ENCODE measurements at places on chromosomes 1 and 21.

GRCh38 chr1:233242827-233243483 is 52.6 kb downstream of the PCNX2 start:
- peak; percentile 27 for DNase-seq

GRCh38 chr1:171219346-171220080 is 28.8 kb upstream of the FMO1 start:
- DNase-seq: no peak

DNA sequence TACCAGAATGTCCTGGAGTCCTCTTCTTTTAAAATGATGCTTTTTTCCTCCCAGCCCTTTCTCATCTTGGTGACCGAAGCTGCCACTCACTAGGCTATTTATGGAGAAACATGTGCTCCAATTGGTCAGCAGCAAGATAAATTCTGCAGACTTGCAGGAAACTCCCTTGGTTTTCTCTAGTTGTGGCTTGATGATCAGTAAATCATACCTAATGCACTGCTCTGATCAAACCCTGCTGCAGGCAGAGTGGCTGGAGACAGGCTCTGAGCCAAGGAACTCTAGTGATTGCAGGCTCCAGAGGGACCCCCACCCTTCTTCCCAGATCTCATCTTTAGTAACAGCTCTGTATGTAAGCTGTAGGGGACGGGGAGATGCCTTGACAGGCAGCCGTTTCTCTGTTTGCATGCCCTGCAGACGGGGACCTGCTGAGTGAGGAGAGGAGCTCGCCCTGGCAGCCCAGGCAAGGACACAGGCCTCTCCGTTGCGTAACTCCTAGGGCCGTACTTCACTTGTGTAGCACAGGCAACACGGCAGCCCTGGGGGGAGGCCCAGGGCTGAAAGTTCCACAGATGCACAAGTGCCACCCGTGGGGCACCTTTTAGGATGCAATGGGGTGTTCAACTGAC is 14.5 kb downstream of the SLC6A17 start:
- DNase-seq: no peak

- peak; percentile 88 for DNase-seq
Observed at GRCh38 chr1:231612393-231613089, 14.0 kb upstream of the DISC1 start.

- no peak for DNase-seq
Observed at GRCh38 chr1:235455823-235456222, 48.4 kb downstream of the B3GALNT2 start.

DNA sequence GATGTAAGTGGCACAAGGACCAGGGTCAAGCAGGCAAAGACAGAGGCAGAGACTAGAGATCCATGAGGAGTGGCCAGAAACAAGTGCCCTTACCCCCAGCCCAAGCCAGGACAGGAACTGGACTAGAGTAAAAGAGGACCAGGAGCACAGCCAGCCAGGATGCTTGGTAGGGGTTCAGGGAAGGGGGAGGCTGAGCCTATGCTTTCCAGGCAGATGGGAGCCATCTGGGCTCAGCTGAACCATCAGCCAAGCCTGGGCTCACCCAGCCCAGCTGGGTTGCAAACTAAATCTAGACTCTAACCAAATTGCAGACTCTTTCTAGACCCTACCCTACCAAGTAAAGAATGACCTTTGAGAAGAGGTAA is 15.2 kb downstream of the PDZK1IP1 start:
- no peak for DNase-seq

DNA sequence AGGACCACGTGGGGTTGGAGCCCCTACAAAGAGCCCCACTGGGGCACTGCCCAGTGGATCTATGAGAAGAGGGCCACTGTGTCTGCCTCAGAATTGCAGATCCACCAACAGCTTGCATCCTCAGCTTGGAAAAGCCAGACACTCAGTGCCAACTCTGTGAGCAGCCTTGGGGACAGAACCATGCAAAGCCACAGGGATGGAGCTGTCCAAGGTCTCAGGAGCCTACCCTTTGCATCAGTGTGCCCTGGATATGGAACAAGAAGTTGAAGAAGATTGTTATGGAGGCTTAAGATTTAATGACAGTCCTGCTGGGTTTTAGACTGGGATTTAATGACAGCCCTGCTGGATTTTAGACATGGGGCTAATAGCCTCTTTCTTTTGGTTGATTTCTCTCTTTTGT is 1670.9 kb downstream of the PLA2G4A start:
- no peak for DNase-seq

- no peak for DNase-seq
Observed at GRCh38 chr1:69377507-69377906, 190.2 kb upstream of the LRRC7 start.

- DNase-seq: no peak
Observed at GRCh38 chr1:163048869-163049268, 20.3 kb upstream of the RGS4 start.

DNA sequence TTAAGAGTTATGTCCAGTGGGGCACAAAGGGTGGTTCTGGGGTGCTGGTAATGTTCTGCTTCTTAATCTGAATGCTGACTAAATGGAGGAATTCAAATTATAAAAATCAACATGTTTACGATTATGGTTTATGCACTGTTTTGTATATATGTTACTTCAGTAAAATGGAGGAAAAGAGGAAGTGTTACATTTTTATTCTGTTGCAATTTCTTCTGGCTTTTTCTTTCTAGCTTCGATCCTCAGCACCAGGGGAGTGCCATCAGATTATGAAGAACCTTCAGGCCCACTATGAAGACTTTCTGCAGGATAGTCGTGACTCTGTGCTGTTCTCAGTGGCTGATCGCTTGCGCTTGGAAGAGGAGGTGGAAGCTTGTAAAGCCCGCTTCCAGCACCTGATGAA is 105.5 kb downstream of the MACF1 start:
- no peak for DNase-seq

- DNase-seq: no peak
Observed at GRCh38 chr1:2612591-2613365, 20.0 kb downstream of the MMEL1 start.

- peak; percentile 46 for DNase-seq
Observed at GRCh38 chr1:92476071-92476631, 10.6 kb downstream of the GFI1 start.

DNA sequence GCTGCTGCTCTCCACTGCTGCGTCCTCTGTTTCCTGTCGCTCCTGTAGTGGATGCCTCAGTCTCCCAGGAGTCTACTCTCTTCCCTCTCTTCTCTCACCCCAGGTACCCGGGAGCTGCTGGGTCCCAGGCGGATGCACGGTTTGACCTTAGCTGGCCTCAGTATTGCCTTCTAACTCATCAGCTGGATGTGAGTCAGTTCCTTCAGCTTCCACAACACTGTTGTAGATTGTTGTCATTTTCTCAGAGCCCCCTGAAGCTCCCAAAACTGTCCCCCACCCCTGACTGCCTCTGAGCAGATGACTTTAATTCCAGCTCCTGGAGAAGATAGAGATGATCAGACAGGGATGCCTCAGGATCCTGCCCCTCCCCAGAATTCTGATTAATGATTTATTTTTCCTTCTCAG is 7.2 kb downstream of the CNIH3 start:
- no peak for DNase-seq

GRCh38 chr1:85093644-85094043 is 45.3 kb upstream of the MCOLN3 start:
- DNase-seq: no peak

GRCh38 chr1:9311479-9311878 is 18.8 kb downstream of the SPSB1 start:
- no peak for DNase-seq

- no peak for DNase-seq
Observed at GRCh38 chr1:234763367-234763766, 153.4 kb upstream of the IRF2BP2 start.

DNA sequence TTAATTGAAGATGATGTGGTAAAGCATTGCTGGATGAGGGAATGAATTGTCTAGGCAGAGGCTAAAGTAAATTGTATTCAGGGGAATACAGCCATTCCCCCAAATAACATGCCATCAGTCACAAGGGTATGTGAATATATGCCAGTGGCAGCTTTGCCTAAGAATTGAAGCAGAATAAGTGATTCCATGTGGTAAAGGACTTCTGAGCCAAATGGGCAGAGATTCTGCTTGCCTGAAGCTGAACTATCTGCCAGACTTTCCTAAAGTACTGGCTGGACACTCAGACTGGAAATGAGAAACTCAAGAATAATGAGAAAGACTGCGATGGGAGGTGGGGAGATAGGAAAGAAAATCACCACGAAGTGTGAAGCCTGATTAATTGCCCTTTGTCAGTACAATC is 2.4 kb downstream of the LIX1L start:
- DNase-seq: no peak

- no peak for DNase-seq
Observed at GRCh38 chr1:7473223-7474142, 297.6 kb upstream of the VAMP3 start.

GRCh38 chr1:208115924-208116640 is 128.1 kb downstream of the PLXNA2 start:
- DNase-seq: no peak

DNA sequence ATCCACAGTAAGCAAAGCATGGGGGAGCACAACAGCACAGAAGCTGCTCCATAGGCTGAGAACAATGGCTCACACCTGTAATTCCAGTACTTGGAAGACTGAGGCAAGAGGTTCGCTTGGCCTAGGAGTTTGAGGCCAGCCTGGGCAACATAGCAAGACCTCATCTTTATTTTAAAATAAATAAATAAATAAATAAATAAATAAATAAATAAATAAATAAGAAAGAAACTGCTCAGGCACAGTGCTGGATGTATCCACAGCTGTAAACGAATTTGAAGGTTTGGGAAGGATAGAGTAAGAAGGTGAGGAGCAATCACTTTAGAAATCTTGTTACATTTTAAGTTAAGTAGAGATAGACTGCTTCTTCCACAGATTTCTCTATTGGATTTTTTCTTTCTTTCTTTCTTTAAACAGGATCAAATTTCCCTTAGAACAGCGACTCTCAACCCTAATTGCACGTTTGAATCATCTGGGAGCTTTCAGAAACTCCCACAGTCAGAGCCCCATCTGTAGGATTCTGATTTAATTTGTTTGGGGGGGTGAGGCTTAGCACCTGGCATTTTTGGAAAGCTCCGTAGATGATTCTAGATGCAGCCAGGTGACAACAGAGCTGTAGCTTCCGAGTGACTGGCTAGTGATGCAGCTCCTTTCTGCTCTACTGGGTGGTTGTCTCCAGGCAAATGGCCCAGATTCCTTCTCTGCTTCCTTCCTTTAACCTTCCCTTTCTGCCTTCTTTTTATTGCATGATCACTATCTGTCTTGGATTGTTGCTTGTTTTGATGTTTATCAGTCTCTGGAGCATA is 53.5 kb downstream of the S1PR1 start:
- DNase-seq: no peak

- no peak for DNase-seq
Observed at GRCh38 chr1:150708595-150708994, 11.6 kb upstream of the GOLPH3L start.

- DNase-seq: no peak
Observed at GRCh38 chr1:30123896-30124295, 599.5 kb downstream of the MATN1 start.

GRCh38 chr1:89847191-89847729 is 26.4 kb downstream of the LRRC8D start:
- no peak for DNase-seq

DNA sequence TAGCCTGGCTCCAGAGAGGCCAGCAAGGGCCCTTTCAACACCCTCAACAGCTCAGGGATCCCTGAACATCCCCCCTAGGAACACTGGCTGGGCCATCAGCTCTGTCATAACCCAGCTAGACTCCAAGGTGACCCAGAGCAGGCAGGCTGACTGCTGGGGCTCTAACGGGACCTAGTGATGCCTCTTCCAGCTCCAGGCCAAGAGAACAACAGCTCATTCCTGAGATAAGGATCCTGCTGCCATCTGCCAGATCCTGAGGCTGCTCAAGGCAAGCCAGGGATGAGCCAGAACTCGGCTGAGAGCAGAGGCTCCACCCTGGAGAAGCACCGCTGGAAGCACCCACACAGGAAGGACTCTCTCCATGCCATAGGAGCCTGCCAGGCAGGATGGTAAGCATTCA is 2.0 kb downstream of the VSIG8 start:
- no peak for DNase-seq

DNA sequence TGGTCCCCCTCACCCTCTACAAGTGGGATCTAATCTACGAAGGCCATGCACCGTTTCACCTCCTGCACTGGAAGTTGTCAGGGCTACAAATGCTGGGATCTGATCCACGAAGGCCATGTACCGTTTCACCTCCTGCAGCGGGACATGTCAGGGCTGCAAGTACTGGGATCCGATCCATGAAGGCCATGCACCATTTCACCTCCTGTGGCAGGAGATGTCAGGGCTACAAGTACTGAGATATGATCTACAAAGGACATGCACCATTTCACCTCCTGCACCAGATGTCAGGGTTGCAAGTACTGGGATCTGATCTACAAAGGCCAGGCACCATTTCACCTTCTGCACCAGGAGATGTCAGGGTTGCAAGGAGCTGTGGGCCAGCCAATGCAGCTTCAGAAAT is 7.0 kb downstream of the ALDH4A1 start:
- DNase-seq: no peak

DNA sequence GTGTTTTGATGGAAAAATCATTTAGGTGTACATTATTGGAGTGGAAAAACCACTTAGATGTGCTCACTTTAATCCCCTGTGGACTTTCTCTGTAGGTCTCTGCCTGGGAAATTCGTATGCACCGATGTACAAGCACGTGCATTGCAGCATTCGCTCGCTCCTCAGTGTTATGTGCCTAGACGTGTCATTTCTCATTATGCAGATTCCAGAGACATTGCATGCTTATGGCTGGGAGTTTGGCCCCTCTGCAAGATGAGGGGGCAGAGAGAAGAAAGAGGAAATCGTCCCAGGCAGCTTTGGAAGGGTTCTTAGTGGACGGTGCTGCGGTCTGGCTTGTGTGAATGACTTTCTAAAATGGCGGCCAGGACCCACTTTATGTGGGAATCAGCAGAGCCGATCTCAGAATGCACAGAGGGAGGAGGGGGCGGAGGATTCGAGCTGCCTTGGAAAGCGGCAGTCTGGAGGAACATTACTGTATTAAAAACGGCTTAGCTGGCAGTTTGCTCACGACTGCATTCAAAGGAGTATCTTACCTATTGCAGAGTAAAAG is 2.3 kb downstream of the SPEN start:
- peak; percentile 80 for DNase-seq

DNA sequence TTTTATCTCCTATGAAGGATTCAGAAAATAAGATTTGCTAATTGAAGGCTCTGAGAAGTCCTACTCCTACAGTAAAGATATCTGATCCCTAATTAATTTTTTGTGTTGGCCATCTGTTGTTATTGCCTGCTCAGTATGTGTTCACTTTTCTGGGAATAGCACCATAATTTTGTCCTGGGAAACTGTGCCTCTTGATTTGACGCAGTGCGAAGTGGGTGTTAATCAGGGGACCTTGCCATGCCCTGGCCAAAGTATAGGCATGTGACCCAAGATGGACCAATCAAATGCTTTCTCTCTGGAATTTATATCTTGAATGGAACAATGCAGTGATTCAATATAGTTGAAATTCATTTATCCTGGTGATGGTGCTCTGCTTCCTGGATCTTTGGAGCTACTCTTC is 30.4 kb upstream of the GNG12 start:
- DNase-seq: no peak

DNA sequence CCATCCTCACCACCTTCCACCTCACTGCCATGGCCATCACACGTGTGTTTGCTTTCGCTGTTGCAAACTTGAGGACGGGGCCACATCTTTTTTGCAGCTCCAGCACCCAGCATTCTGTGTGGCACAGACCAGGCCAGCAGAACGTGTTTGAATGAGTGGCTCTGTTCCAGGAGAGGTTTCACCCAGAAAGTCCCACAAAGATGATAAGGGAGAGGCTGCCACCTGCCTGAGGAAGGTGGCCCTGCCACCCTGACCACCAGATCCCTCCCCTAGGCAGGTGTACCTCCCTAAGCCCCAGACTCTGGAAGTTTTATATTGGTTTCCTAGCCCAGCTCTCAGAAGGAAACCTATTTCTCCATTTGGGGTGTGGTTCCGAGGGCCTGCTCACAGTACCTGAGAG is 252.1 kb downstream of the KAZN start:
- DNase-seq: no peak
